ENCODE measurements at places on chromosomes 2 and 18.

DNA sequence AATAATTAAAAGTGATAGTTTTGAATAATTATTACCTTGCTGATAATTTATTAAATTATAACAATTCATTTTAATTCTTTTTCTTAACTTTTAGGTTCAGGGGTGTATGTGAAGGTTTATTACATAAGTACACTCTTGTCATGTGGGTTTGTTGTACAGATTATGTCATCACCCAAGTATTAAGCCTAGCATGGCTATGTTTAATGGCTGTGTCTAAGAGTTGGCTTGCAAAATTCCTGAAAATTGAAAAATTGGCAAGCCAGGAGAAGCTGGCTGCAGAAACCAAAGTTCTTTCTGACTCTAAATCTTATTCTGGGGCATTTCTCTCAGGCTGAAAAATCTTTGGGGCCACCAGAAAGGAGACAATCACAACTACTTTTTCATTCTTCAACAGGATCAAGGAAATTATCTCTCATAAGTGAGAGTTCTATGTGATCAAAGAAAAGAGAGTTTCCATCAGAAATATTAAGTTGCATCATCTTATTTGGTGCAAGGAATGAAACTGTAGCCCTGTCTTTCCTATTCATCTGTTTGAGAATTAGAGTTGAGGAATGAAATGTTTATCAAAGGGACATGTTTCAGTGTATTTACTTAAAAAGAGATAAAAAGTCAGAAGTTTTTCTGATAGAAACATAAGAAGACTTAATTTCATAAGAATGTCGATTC, 412.1 kb upstream of the CDH2 start:
- no peak for DNase-seq
- no peaks in the 10 kb centered on the region for H3K27me3 ChIP-seq
- H3K36me3 ChIP-seq, result no peaks in the 10 kb centered on the region
- H3K4me1 ChIP-seq, result no peaks in the 10 kb centered on the region
- H3K27ac ChIP-seq, result no peak overlapping the region

- H3K36me3 ChIP-seq, result no peaks in the 10 kb centered on the region
- no peak overlapping the region for H3K27ac ChIP-seq
- peak overlapping the region; percentile 57 for H3K4me3 ChIP-seq
Measured at GRCh38 chr18:12038082-12038638, 55.5 kb upstream of the ANKRD62 start.

GRCh38 chr18:13136056-13136903, 82.3 kb upstream of the LDLRAD4 start:
- no peak overlapping the region for H3K27ac ChIP-seq
- peaks cover 8% of the 10 kb centered on the region for H3K27me3 ChIP-seq
- peaks cover 12% of the 10 kb centered on the region for H3K4me1 ChIP-seq
- DNase-seq, result peak; percentile 13
- H3K4me3 ChIP-seq, result peak overlapping the region; percentile 50

DNA sequence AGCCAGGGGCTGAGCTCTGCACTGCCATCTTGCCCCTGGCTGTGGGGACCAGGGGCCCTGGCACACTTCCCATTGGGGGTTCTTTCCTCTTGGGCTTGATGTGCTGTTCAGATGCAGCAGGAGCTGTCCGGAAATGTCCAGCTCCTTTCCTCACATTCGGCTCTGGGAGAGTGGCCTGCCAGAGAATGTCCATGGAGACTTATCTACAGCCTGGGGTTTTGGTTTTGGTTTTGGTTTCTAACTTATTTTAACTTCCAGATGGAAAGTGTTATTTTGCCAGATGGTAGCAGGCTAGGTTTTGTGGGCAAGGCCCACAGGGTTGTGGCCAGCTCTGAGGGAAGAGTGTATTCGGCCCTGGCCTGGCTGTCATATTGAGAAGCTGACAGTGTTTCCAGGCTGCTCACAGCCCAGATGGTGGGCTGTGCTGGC, 177.3 kb downstream of the ANKRD30B start:
- no peaks in the 10 kb centered on the region for H3K4me1 ChIP-seq
- no peak for DNase-seq
- no peaks in the 10 kb centered on the region for H3K27me3 ChIP-seq

GRCh38 chr2:32825291-32825712, 121.5 kb upstream of the LTBP1 start:
- H3K27ac ChIP-seq, result no peak overlapping the region
- H3K36me3 ChIP-seq, result no peaks in the 10 kb centered on the region
- no peak overlapping the region for H3K4me3 ChIP-seq
- no peaks in the 10 kb centered on the region for H3K27me3 ChIP-seq
- peak; percentile 91 for DNase-seq

DNA sequence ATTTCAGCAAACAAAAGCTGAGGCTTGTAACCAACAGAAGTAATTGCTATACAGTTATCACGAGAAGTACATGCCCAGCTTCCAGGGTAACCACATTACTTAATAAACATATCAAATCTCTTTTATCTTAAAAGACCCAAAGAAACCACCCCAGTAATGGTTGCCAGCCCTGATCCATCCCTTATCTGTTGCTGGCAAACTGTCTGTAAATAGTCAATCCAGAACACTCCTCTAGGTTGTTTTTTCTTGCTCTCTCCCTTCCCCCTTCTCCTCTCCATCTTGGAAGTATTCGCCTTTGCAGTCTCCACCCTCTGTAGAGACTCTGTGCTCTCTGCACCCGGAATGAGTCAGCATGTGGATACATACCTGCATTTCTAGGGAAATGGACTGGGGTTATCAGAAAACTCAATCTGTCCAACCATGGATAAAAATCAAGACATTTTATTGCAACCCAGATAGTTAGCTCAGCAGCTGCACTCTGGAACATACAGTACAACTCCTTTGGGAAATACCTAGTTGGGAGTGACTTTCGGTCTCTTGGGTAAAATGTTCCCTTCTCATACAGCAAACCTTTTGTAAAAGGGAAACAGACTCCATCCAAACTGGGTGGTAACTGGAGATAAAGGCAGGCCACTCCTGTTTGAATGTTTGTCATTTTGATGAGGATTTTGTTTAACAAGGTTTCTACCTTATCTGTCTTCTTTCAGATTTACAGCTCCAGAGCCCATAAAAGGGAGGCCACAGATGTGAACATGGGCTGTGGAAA, 123.5 kb upstream of the FOSL2 start:
- no peak overlapping the region for H3K27ac ChIP-seq
- H3K36me3 ChIP-seq, result no peaks in the 10 kb centered on the region
- no peaks in the 10 kb centered on the region for H3K27me3 ChIP-seq
- peak; percentile 25 for DNase-seq
- no peak overlapping the region for H3K4me3 ChIP-seq
- H3K4me1 ChIP-seq, result peaks cover 8% of the 10 kb centered on the region
